Activated T-helper 1 cell treated with Interleukin-2 at 50 U/mL for 16 hours (primary cell): ENCODE measurements at places on chromosomes 7 and 10.

GRCh38 chr7:13851736-13852135, 137.7 kb downstream of the ETV1 start:
- DNase-seq = no peak

GRCh38 chr7:104231054-104232046, 23.5 kb upstream of the ORC5 start:
- peak; percentile 4 for DNase-seq

DNA sequence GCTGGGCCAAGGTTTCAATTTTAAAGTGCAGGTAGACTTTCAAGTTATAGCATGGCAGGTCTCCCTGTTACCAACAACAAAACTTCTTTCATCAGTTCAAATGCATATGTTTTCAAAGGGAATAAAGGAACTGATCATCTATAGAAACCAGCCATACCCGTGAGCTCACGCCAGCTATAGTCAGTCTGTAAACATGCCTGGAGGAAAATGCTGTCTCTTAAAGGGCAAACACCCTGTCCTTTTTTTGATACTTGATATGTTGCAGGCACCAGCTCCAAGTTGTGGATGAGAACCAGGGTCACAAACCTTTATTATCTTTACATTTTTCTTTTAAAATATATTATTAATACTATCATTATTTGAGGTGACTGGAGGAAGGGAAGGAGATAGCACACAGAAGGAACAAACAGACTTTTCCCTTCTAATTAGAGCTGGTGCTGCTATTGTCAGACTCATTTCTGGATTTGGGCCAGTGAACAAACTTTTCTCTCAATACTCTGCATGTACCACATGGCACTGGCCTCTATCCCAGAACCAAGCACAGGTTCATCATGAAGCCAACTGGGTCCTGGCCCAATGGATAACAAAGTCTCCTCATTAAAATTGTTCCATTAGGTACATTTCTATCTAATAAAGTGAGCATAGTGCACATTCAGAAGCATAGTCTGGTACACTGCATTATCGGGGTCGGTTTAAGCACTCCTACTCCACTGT, 1102.4 kb downstream of the SORCS3 start:
- no peak for DNase-seq

GRCh38 chr7:2597273-2597640, 34.5 kb upstream of the TTYH3 start:
- DNase-seq = no peak

DNA sequence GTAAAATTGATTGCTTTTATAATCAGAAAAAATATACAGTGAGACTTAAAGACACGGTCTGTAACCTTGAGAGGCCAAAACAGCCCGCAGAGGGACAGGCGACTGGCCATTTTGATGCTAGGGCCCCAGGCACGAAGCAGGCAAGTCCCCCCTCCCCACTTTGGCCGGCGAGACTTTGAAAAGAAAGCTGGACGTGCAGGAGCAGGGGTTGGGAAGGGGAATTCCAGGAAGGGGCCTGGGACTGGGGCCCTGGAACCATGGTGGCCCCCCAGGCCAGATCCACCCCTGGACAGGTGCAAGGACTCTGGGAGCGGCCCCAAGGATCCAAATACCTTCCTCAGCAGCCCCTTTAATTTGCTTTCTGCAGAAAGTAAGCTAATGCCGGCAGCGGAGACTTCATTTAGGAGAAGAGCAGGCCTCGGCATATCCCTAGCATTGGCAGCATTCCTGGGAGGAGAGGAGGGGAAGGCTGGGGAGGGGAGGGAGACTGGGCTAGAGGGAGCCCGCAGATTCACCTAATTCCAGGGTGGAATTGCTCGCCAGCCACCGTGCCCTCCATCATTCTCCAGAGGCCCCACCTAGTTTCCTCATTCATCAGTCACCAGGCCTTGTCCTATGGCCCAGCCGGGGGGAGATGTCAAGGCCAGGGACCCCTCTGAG, 24.9 kb upstream of the TNRC18 start:
- no peak for DNase-seq

DNA sequence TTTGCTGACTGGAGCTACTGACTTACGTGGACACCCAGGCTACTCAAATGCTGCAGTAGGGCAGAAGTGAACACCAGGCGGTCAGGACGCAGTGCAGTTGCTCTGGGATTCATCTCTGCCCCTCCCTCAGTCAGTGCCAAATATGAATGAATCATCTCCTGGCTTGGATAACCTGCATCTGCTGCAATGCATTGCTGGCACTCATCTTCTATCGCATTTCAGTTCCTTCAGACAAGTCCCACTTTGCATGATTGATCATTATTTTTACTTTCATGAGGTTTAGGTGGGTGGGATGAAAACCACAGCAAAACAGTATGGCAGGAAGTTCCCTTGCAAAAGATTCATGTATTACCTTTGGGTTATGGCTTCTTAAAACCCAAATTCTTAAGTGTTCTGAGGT, 224.6 kb upstream of the NRP1 start:
- DNase-seq = no peak

GRCh38 chr7:21617916-21618390, 75.1 kb downstream of the DNAH11 start:
- DNase-seq = no peak

- no peak for DNase-seq
Measured at GRCh38 chr7:23955145-23955544, 245.1 kb downstream of the STK31 start.

DNA sequence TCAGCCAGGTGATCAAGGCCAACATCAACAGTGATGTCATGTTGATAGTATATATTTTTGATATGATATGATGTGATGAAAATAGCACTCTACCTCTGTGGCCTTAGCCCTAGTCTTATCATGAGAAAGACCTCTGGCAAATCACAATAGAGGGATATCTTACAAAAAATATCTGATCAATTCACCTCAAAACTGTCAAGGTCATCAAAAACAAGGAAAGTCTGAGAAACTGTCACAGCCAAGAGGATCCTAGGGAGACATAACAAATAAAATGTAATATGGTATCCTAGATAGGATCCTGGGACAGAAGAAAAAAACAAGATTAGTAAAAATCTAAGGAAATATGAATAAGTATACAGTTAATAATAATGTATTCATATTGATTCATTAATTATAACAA, 92.6 kb downstream of the NRCAM start:
- DNase-seq = no peak

GRCh38 chr10:24716295-24716694, 7.4 kb downstream of the ARHGAP21 start:
- no peak for DNase-seq

GRCh38 chr10:3054183-3054850, 13.0 kb upstream of the PFKP start:
- no peak for DNase-seq

DNA sequence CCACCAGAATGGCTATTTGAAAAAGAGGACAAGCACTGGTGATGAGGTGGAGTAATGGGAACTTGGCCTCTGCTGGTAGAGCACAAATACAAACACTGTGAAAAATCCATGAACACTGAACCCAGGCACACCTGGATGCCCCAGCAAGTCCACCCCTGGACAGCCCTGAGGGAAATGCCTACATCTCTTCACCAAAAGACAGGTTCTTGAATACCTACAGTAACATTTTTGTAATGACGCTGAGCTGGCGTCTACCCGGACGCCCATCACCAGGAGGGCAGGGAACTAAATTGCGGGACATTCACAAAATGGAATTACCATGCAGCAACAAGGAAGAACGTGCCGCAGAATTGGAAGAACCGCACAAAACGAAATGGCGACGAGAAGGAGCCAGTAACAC, 70.5 kb downstream of the GNA12 start:
- DNase-seq = no peak

DNA sequence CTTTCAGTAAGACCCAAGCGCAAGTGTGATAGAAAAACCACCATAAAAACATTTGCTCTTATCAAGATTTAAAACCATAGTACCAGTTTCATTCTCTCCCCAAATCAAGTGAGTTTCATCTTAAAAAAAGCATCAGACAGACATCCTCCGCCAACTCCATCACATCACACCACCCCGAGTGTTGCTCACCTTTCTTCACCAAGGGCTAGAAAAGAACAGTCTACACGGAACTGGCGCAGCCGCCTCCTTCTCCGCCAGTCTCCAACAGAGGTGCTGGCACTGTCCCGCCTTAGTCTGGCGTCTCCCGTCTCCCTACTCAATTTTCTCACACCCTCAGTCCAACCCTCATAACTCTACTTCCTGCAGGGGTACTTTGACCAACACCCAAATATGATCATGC, 46.9 kb upstream of the WIPI2 start:
- DNase-seq = peak; percentile 25

- DNase-seq = no peak
Measured at GRCh38 chr7:158676906-158677305, 27.7 kb downstream of the NCAPG2 start.

DNA sequence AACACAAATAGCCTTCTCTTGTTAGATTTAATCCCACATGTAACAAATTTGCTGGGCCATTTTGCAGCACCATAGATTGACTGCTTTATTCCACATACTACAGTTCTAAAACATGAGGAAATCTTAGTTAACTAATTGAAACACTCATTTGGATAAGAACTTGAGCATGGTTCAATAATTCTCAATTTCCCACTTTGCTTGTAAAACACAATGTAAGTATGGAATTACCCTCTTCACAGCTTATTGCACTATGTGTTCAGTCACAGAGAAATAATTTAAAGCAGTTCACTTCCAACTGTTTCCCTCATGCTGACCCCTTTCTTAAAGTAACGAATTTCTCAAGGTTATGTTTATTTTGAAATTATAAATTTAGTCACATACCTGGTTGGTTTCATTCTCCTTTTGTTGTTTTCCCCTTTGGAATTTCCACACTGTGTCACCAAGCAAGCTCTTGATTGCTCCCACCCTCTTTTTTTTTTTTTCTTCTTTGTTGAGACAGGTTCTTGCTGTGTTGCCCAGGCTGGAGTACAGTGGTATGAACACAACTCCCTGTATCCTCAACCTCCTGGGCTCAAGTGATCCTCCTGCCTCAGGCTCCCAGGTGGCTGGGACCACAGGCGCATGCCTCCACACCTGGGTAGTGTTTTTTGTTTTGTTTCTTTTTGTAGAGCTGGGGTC, 425.4 kb downstream of the EXOC4 start:
- DNase-seq = no peak

- DNase-seq = no peak
Measured at GRCh38 chr10:52469970-52470705, 156.1 kb downstream of the DKK1 start.

GRCh38 chr7:75925717-75926435, 10.9 kb downstream of the POR start:
- no peak for DNase-seq

GRCh38 chr10:33258967-33259366, 75.5 kb downstream of the NRP1 start:
- DNase-seq = no peak

DNA sequence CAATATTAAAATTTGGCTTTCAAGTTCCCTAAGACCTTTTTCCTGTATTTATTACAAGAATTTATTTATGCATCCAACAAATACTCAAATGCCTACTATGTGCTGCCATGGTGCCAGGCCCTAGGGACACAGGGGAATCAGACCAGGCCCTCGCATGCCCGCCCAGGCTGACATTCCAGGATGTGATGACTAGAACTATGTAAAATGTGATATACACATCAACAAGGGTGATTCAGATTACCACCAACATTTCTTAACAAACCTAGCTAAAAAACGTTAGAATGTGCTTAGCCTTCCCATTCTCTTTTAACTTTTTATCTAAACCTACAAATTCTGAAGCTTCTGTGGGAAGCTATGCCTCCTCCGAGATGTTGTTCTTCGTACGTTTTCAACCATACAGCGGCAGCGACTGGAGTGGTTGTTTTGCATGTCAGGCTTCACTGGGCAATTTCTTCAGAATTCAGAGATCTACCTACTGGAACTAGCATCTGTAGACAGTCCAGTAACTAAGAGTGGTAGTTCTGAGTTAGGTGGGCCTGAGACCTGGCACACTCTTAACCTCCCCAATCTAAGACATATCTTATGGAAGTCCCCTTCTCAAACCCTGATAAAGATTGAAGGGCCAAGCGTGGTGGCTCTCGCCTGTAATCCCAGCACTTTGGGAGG, 22.1 kb downstream of the GNA12 start:
- DNase-seq = no peak

GRCh38 chr7:73539709-73540108, 17.6 kb upstream of the BAZ1B start:
- no peak for DNase-seq

DNA sequence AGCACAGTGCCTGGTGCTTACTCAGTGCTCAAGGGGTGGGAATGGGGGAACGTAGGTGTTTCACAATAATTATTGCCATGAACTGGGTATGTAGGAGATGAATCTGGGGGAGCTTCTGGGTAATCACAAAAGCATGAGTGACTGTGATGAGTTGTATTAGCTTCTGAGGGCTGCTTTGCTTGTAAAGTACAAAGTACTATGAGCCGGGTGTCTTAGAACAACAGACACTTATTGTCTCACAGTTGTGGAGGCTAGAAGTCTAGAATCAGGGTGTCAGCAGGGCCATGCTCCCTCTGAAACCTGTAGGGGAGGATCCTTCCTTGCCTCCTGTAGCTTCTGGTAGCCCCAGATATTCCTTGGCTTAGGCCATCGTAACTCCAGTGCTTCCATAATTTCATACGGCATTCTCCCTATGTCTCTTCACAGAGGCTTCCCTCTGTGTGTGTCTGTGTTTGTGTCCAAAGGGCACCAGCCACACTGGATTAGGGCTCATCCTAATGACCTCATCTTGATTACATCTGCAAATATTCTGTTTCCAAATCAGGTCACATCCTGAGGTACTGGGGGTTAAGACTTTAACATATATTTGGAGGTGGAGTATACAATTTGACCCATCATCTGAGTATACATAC, 84.8 kb upstream of the AGBL3 start:
- DNase-seq = no peak

- no peak for DNase-seq
Measured at GRCh38 chr10:60714233-60714632, 64.0 kb upstream of the CDK1 start.

- no peak for DNase-seq
Measured at GRCh38 chr10:132182591-132182990, 4.2 kb upstream of the DPYSL4 start.

- DNase-seq = no peak
Measured at GRCh38 chr10:33460505-33461294, 126.2 kb upstream of the NRP1 start.

GRCh38 chr7:25006276-25006675, 26.3 kb upstream of the OSBPL3 start:
- no peak for DNase-seq

DNA sequence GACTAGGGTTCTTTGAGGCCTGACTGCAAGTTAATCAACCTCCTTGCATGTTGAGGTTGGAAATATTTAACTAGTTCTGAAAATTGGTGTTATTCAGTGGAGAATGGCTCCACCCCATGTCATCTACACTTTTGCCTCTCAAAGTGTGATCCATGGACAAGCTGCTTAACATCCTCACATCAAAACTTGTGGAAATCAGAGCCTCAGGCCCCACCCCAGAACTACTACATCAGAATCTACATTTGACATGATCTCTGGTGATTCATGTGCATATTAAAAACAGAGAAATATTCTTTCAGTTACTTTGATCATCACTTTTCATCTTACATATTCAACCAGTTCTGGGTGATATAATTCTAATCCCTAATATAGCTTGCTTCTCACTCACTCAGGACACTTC, 632.9 kb downstream of the ARL4A start:
- DNase-seq = no peak
